Stimulated activated naive CD8-positive, alpha-beta T cell treated with anti-CD3 and anti-CD28 coated beads, Interleukin-15, amount 100 ng/mL, for 72 hours (primary cell): ENCODE measurements at places on chromosomes 16 and 17.

- DNase-seq, result no peak
These were observed 219.8 kb downstream of the STX8 start for GRCh38 chr17:9355846-9356245.

GRCh38 chr17:19750835-19751234 is 2.7 kb upstream of the ALDH3A1 start:
- DNase-seq, result no peak

GRCh38 chr17:57629886-57630285 is 115.2 kb downstream of the CCDC182 start:
- no peak for DNase-seq

GRCh38 chr16:85757341-85757822 is 6.5 kb upstream of the C16orf74 start:
- DNase-seq, result peak; percentile 58

- DNase-seq, result no peak
These were observed 74.7 kb upstream of the NKD1 start for GRCh38 chr16:50473356-50473945.

GRCh38 chr17:50317121-50317520 is 28.8 kb upstream of the XYLT2 start:
- DNase-seq, result no peak

- no peak for DNase-seq
These were observed 58.7 kb downstream of the KLHDC4 start for GRCh38 chr16:87707097-87707496.

GRCh38 chr17:5043524-5043923 is 8.3 kb upstream of the SLC52A1 start:
- DNase-seq, result no peak

DNA sequence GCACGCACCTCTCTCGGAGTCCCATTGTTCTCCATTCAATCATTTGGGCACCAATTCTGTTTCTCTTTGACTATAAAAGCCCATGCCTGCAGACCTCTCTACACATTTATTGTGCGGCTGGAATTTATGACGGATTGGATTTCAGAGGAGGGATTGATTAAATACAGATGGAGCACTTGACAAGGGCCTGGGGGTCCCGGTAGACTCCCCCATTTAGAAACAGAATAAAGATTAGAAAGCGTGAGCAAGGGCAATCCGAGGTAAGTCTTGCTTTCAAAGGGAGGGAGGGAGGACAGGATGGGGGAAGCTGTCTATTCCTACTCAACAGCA is 15.1 kb upstream of the PITPNM3 start:
- DNase-seq, result no peak

GRCh38 chr17:59254742-59255141 is 34.4 kb downstream of the GDPD1 start:
- DNase-seq, result no peak
